OCI-LY7 (cell line): ENCODE measurements at places on chromosomes 3 and 15. TPM values are rescaled to one million over a fixed set of nuclear protein-coding genes. Genes with fewer than 3 reads are reported as not detected.

ZBBX gene
- total RNA-seq = not detected in 2 replicates

SLC15A2 gene
- 15.2 and 25.3 TPM in 2 replicates for total RNA-seq

GRCh38 chr15:86654501-86654900 lies 574.8 kb downstream of the AGBL1 start:
- no peak for DNase-seq

DNA sequence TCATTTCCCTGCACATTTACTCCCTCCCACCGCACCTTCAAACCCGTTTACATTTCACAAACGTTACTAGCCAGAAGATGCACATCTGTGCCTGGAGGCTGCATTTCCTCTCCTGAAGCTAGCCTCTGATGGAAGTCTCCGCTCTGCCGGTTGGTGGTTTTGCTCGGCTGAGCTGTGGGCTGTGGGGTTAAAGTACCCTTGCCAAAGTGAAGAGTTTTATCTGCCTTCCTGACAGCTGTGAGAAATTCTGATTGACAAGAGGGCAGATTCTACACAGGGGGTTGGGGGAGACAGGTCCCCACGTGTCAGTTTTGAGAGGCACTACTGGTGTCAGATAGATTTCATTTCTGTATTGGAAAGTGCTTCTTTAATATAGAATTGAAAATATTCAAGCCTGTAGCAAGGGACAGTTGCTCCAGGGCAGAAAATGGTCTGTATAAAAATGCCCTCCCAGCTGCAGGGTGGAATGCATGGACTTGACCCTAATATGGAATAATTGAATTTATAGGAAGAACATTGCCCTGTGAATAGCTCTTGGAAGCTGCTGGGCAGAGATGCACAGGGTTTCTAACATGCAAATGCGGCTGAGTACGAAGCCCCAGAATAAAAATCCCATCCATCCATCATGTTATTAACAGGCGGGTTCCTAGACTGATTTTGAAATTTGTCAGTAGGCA lies 201.1 kb upstream of the RGMA start:
- no peak for DNase-seq

GRCh38 chr3:73614419-73614818 lies 10.3 kb downstream of the PDZRN3 start:
- DNase-seq = no peak

DNA sequence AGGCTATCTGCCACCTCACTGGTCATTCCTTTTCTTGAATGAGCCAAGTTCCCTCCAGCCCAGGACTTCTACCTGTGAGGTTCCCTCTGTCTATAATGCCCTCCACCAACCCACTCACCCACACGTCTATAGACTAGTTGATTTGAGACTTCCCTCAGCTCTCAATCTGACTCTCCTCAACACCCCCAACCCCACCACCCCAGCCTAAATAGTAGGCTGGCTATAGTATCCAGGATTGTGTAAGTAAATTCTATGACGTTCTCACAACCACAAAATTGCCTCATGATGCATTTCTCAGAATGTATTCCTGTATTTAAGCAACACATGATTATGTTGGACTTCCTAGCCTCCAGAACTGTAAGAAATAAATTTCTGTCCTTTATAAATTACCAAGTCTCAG lies 2.2 kb downstream of the PLSCR1 start:
- no peak for DNase-seq

- no peak for DNase-seq
These were observed 507.5 kb upstream of the TGFBR2 start for GRCh38 chr3:30098653-30099455.

DNA sequence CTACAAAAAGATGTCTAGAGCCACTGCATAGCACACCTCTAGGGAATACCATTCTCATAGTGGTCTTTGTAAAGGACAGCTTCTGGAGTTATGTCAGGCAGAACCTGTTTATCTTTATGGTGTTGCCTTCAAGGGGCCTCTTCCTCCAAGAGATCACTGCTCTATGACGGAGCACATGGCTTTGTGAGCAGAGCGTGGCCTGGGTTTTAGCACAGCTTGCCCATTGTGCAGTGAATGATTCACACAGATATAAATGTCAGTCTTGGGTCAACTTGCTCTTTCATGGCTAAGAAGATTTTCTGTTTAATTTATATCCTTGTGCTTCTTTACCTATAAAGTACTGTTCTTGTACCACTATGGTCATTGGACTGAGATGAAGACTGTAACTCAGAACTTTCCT lies 41.5 kb upstream of the RBMS3 start:
- DNase-seq = no peak

DNA sequence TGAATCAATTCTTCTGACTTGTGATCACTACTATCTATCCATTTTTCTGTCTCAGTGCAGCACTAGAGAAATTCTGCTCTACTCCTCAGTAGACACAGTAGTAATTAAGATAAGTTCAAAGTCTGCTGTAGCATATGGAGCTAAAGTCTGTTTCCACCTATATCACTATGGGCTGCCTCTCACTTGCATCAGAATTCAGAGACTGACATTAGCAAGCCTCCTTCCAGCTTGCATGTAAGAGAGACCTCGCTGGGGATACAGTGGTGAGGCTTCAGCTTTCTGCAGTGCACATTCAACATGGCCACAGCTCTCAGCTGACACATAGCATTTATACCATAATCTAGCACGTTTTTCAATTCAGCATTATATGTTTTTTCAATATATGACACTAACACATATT lies 217.0 kb downstream of the PLOD2 start:
- DNase-seq = no peak

DNA sequence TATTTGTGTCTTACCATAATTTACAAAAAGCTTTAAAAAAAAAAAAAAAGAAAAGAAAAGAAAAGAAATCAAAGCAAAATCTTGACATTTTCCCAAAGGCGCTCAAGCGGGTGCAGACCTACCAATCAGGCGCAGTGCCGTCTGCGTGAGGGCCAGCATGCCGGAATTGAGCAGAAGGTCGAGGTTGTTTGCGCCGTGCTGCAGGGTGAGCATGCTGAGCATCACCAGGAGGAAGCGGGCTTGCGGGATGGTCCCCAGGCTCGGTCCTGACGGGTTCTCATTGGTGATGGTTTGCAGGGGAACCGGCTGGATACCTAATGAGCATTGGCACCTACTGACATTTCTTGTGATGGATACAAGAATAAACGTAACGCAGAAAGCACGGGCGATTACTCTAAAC lies 93.9 kb downstream of the HERC2 start:
- no peak for DNase-seq

DNA sequence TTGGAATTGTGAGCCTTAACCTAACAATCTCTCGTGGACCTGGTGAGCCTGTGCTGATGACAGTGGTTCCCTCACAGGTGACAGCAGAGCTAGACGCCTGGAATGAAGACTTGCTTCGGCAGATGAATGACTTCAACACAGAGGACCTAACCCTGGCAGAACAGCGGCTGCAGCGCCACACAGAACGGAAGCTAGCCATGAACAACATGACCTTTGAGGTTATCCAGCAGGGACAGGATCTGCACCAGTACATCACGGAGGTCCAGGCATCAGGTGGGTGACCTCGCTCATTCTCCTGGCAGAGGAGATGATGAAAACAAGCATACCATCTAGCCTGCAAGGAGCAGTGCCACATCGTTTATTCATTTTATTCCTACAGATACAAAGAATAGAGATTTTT lies 316.9 kb upstream of the UMPS start:
- no peak for DNase-seq

ARGFX gene
- total RNA-seq = not detected in 2 replicates

CPLX3 gene
- total RNA-seq = 1.5 and 2.1 TPM in 2 replicates

IL20RB gene
- 2.4 and 3.1 TPM in 2 replicates for total RNA-seq

- no peak for DNase-seq
These were observed 2.5 kb downstream of the SCAMP2 start for GRCh38 chr15:74870436-74871215.

GRCh38 chr3:37367436-37367835 lies 193.1 kb upstream of the LRRFIP2 start:
- no peak for DNase-seq

LNP1 gene
- 10.8 and 12.7 TPM in 2 replicates for total RNA-seq

- no peak for DNase-seq
These were observed 36.8 kb upstream of the RPL32 start for GRCh38 chr3:12878141-12878574.

DNA sequence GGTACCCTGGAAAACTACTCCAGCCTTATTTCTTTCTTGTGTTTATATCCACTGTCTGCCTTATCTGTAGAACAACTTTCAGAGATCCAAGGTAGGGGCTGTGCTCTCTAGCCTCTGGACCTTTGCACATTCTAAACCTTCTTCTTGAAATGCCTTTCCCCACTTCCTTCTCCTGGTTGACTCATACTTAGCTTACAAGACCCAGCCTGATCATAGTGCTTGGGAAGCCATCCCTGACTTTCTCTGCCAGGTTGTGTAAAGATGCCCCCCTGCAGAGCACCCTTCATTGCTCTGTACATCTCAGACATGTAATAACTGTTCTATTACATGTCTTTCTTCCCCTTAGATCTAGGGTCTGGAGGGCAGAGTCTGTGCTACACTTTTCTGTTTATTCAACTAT lies 50.1 kb downstream of the PPM1L start:
- no peak for DNase-seq

GRCh38 chr15:29105151-29105854 lies 164.3 kb downstream of the NSMCE3 start:
- DNase-seq = no peak

CYP8B1 gene
- not detected in 2 replicates for total RNA-seq

GRCh38 chr3:109023656-109024254 lies 70.1 kb upstream of the GUCA1C start:
- DNase-seq = peak; percentile 47

- DNase-seq = no peak
These were observed 18.1 kb downstream of the ZBBX start for GRCh38 chr3:167361948-167362347.

RAD51 gene
- 86.8 and 107 TPM in 2 replicates for total RNA-seq

SLC6A11 gene
- not detected in 2 replicates for total RNA-seq

ADPRH gene
- total RNA-seq = not detected in 2 replicates

PROS1 gene
- not detected in 2 replicates for total RNA-seq

DNA sequence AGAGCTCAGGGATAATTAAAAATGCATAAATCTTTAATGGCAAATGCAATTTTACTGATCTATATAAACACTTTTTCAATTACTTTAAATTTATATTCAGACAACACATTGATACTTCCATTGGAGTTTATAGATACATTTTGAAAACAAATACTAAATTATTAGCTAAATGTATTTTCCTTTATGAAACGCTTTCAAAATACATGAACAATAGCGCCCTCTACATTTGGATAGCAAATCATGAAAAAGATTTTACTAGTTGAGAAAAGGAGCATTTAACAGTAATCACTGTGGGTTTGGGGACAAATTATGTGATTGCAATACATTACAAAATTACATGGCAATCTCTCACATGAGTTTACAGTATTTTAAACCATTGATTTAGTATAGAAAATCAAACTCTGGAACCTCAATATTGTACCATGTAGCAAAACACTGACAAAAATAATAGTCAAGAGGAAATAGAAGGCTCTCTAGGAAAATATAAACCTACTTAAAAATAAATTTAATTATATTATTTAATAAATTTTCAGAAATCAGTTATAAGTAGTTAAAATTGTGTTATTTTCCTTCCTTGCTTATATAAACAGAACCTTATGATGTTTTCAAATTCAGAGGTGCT lies 207.9 kb downstream of the ZIC1 start:
- DNase-seq = peak; percentile 30

DNA sequence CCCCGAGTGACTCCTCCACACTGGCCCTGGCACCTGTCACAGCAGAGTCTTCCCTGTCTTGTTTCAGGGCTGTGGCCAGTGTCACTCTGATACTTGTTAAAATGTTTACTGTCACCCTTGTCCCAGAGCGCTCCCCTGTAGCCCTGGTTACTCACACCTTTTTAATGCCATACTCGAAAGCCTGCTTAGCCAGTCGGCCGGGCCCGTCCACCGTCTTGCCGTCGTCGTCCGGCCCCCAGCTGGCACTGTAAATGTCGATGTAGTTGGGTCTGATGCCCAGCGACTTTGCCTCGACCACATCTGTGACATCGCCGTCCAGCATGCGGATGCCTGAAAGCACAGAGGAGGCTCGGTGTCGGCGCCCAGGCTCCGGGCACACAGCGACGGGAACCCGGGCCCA lies 91.3 kb downstream of the PCSK6 start:
- DNase-seq = no peak

DNA sequence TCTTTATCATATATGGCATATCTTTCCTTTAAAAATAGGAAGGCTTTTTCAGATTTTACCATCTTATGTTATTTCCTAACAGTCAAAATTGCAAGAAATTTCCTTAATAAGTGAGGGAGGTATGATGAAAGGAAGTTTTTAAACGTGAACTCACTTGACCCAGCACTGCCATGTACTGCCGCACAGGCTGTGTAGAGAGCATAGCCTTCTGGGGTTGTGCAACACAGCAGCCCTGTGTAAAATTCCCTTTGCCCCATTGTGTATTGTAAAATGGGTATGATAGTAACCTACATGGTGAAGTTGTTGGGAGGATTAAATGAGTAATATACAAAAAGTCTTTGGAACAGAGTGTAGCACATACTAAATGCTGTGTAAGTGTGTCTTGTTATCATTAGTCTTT lies 78.6 kb downstream of the PEX5L start:
- no peak for DNase-seq
